Activated CD4-positive, alpha-beta T cell treated with anti-CD3 and anti-CD28 coated beads, Interleukin-2, amount 10 ng/mL, durations not matched to agents 7 days and 5 days (primary cell): ENCODE measurements at places on chromosomes 4 and X. TPM values are rescaled to one million over a fixed set of nuclear protein-coding genes. Genes with fewer than 3 reads are reported as not detected.

DNA sequence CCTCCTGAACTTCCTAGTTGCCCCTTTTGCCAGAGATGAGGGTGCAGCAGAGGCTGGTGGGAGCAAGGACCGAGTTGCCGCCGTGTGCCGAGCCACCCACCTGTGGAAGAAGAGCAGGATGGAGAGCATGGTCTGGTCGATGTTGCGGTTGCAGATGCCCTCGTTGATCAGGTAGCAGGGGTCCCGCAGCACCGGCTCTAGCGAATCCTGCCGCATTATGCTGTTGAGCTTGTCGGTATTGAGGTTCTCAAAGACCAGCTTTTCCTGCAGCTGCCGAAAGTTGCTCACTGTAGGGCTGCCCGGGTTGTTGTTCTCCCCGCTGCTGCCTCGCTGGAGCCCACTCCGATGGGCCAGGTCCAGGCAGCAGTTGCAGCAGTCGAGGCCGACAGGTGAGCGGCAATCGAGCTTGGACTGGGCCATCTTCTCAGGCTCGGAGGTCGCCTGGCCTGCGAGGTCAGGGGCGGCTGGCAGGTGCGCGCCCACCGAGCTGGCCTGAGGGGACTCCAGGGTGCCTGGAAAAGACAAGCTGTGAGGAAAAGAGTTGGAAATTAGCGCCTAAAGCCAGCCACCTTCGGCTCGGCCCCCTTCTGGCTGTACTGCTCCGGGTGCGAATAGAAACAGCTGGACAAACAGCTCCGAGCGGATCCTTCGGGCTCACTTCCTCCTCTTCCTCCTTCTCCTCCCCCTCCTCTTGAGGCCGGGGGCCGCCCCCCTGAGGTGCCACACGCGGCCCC, 420 bp downstream of the TSC22D3 start:
- no peak for DNase-seq

The RAI2 gene
- not detected for total RNA-seq

The RS1 gene
- total RNA-seq, result not detected

DNA sequence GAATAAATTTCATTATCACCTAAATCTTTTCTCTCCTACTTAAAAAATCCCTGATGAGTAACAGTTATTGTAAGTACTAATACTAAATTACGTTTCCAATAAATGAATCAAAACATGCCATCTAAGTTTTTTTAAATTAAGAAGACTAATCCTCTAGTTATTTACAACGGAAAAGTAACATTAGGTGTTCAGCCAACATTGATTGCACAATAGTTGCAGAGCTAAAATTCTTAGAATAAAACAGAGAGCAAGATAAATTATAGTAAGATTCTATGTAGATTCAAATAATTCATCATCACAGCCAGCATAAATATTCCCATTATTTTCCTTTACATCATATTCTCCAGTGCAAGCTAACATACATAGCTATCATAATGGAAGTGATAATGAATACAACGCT, 139.2 kb downstream of the HDX start:
- DNase-seq, result no peak

The DAPP1 gene
- 39.5 TPM for total RNA-seq

The CDX4 gene
- total RNA-seq, result not detected

- no peak for DNase-seq
Observed at GRCh38 chrX:55787727-55788126, 70.2 kb downstream of the RRAGB start.

GRCh38 chr4:77282305-77282704, 125.3 kb downstream of the CCNG2 start:
- no peak for DNase-seq

The HELT gene
- total RNA-seq, result not detected

- DNase-seq, result no peak
Observed at GRCh38 chrX:108332281-108332680, 105.9 kb downstream of the COL4A6 start.

DNA sequence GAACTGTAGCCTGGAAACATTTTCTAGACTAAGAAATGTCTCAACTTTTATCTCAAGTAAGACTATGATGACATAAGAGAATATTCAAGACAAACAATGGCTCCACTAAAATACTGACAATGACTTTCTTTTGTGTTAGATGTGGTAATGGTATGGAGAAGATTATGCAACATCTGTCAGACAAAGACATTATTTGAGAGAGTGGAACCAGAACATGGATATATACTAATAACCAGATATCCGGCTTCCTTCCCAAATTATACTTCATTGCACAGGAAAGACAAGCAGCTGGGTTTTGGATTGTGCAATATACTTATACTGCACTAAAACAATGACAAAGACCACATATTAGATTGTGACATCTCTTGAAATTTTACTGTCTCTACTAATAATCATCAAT, 290.8 kb upstream of the GIMD1 start:
- no peak for DNase-seq

GRCh38 chr4:26356081-26356501, 35.3 kb downstream of the RBPJ start:
- DNase-seq, result no peak

- no peak for DNase-seq
Observed at GRCh38 chr4:79676705-79677104, 268.7 kb upstream of the GK2 start.

The HSFX1 gene
- 0.89 TPM for total RNA-seq
